ENCODE measurements at places on chromosomes 11 and 22.

- DNase-seq: no peak
These were observed 6.1 kb downstream of the FADS3 start for GRCh38 chr11:61885166-61885778.

DNA sequence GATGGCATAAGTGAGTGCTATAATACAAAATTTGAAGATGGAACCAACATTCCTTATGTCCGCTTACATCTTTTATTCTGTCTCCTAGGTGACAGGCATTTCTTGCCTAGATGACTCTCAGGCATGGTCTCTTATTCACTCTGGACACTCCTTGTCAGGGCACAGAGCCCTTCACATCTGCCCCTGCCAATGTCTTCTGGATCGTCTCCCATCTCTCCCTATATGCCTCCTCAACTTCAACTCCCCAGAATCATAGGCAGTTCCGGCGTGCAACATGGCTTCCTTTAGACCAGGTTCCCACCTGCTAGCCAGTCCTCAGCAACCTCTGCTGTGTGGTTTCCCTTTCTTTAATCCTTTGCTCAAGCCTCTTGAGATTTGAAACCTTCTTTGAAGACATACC is 300.9 kb downstream of the TENM4 start:
- DNase-seq: no peak

DNA sequence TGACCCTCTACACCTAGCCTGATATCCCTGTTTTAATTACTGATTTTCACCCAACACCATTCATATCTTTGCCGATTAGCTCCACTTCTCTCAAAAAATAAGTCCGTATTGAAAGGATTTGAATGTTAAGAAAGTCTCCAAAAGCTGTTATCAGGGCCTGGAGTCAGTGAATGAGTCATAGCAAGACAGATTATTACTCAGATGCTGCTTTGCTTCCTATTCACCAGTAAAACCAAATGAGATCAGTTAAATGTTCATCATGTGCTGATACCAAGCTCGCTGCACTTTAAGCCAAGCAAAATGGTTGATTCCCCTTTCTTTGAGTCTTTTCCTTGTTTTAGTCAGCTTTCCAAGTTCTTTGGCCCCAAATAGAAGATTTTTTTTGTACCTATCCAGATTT is 228.4 kb downstream of the FAT3 start:
- DNase-seq: no peak

DNA sequence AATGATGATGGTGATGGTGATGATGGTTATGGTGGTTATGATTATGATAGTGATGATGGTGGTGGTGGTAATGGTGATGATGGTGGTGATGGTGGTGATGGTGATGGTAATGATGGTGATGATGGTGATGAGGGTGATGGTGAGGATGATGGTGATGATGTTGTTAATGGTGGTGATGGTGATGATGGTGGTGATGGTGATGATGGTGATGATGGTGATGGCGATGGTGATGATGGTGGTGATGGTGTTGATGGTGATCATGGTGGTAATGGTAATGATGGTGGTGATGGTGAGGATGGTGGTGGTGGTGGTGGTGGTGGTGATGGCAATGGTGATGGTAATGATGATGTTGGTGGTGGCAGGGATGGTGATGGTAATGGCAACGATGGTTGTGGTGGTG is 1222.5 kb downstream of the BRD1 start:
- DNase-seq: no peak

DNA sequence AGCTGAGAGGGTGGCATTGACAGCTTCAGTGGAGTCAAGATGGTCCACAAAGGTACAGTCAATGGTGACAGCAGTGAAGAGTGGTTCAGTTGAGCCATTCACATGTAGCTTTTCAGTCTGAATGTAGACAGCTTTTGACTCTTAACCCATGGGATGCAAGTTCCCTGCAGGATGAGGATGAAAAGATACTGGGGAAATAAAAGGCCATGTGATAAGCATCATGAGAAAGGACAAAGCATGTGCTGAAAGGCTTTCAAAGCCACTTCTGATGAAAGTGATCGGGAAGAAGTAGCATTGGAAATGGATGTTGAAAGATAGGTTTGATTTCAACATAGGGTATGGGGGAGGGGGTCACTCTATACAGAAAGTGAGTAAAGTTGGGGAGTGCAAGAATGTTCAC is 182.9 kb downstream of the ETS1 start:
- DNase-seq: no peak
